ENCODE measurements at places on chromosomes 13 and 19. TPM values are rescaled to one million over a fixed set of nuclear protein-coding genes. Genes with fewer than 3 reads are reported as not detected.

EBI3 gene
- total RNA-seq: 1.5 TPM

RNF113B gene
- total RNA-seq: not detected

- no peak for DNase-seq
- H3K27ac ChIP-seq: no peak overlapping the region
- no peaks in the 10 kb centered on the region for H3K36me3 ChIP-seq
- H3K4me3 ChIP-seq: no peak overlapping the region
- peaks cover 8% of the 10 kb centered on the region for H3K4me1 ChIP-seq
- no peaks in the 10 kb centered on the region for H3K27me3 ChIP-seq
Measured at GRCh38 chr13:84737661-84738060, 855.4 kb upstream of the SLITRK1 start.

DNA sequence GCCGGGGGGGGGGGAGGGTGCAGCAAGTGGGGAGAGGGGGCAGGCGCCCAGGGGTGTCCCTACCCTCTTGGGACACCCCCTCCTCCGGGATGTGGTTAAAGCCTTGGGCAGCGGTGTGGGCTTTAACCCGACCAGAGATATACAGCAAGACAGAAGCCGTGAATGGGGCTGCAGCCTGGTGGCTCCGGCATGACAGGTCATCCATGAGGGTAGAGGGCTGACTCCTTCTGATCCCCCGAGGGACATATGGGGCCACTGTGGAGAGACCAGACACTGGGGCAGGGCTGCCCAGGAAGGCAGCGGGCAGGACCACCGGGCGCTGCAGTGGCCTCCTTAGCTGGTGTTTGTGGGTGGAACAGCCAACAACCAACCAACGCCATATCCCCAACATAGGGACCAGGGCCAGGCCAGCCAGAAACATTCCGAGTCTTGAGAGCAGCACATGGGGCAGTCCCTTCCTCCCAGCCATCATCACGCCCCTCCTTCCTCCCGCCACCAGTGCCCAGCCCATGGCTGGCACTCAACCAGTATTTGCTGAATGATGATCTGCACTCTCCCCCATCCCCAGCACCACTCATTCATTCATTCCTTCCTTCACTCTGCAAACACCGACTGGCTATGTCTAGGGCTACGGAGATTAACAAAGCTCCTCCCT lies 18.2 kb downstream of the ELAVL1 start:
- H3K4me1 ChIP-seq: no peaks in the 10 kb centered on the region
- no peak overlapping the region for H3K4me3 ChIP-seq
- H3K27me3 ChIP-seq: no peaks in the 10 kb centered on the region
- H3K27ac ChIP-seq: peak overlapping the region; percentile 5
- no peak for DNase-seq

- H3K27me3 ChIP-seq: no peaks in the 10 kb centered on the region
- no peak overlapping the region for H3K27ac ChIP-seq
- DNase-seq: no peak
- no peaks in the 10 kb centered on the region for H3K36me3 ChIP-seq
- H3K4me1 ChIP-seq: peaks cover 44% of the 10 kb centered on the region
- no peak overlapping the region for H3K4me3 ChIP-seq
Measured at GRCh38 chr19:29079356-29080032, 133.5 kb downstream of the UQCRFS1 start.

DNA sequence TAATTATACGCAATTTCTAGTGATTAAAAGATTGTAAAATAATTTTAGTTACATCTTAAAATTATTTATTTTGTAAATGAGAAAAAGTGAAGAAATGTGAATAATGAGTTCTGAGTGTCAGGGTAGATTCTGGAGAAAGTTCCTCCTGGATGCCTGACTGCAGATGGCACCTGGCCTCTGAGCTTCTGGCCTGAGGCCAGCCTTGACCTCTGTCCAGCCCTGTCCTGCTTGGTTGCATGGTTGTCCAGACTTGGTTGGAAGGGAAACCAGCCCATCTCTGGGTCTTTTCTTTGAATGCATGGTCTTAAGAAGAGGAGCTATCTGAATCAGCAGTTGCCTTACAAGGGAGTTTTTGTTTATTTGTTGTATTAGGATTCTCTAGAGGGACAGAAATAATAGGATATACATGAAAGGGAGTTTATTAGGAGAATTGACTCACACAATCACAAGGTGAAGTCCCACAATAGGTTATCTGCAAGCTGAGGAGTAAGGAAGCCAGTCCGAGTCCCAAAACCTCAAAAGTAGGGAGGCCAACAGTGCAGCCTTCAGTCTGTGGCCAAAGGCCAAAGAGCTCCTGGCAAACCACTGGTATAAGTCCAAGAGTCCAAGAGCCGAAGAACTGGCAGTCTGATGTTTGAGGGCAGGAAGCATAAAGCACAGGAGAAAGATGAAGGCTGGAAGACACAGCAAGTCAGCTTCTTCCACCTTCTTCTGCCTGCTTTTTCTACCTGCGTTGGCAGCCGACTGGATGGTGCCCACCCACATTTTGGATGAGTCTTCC lies 385.8 kb downstream of the ZNF536 start:
- no peaks in the 10 kb centered on the region for H3K27me3 ChIP-seq
- no peaks in the 10 kb centered on the region for H3K36me3 ChIP-seq
- H3K4me1 ChIP-seq: no peaks in the 10 kb centered on the region
- DNase-seq: no peak
- no peak overlapping the region for H3K27ac ChIP-seq

- H3K36me3 ChIP-seq: peaks cover 32% of the 10 kb centered on the region
- H3K27ac ChIP-seq: no peak overlapping the region
- H3K27me3 ChIP-seq: peaks cover 11% of the 10 kb centered on the region
- no peak overlapping the region for H3K4me3 ChIP-seq
- no peaks in the 10 kb centered on the region for H3K4me1 ChIP-seq
Measured at GRCh38 chr13:19592657-19593180, 31.4 kb upstream of the TPTE2 start.

GRCh38 chr19:1090731-1091543 lies 4.2 kb downstream of the POLR2E start:
- H3K27ac ChIP-seq: no peak overlapping the region
- peaks cover 7% of the 10 kb centered on the region for H3K4me1 ChIP-seq
- H3K36me3 ChIP-seq: peaks cover 9% of the 10 kb centered on the region
- DNase-seq: no peak
- H3K27me3 ChIP-seq: no peaks in the 10 kb centered on the region

GRCh38 chr13:88651531-88651930 lies 980.4 kb downstream of the SLITRK5 start:
- no peaks in the 10 kb centered on the region for H3K4me1 ChIP-seq
- H3K36me3 ChIP-seq: peaks cover 4% of the 10 kb centered on the region
- DNase-seq: no peak
- no peaks in the 10 kb centered on the region for H3K27me3 ChIP-seq
- no peak overlapping the region for H3K4me3 ChIP-seq

Data from WTC11 (cell line).